GM19239 (cell line): ENCODE measurements at places on chromosomes 16 and 17.

DNA sequence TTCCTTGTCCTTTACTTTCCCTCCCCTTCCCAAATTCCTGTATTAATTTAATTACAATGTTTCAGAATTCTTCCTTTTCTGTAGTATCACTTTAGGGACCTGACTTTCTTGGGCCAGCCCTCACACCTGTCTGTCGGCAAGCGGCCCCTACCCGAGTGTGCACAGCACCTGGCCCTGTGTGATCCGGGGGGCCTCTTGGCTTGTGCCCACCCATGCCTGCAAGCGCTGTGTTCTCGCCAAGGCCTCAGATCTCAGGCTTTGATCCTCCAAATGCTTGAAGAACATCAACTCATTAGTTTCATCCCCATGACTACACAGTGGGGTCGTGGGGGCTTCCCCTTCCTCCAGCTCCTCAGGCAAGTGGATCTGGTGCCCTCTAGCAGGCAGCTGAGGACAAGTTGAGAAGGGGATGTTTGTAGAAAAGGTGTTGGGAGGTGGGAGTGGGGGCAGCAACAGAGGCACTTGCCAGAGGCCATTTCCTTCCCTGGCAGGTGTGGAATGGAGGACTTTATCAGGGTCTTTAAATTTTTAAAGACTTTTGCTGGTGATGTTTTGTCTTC lies 15.7 kb upstream of the CDH3 start:
- no peak for DNase-seq

GRCh38 chr16:65889533-65889966 lies 476.9 kb upstream of the CDH5 start:
- DNase-seq: no peak

GRCh38 chr17:20702692-20703091 lies 123.2 kb downstream of the CDRT15L2 start:
- no peak for DNase-seq

- DNase-seq: no peak
Measured at GRCh38 chr17:57899391-57899790, 49.5 kb upstream of the MRPS23 start.

GRCh38 chr17:21303441-21304065 lies 19.0 kb downstream of the MAP2K3 start:
- DNase-seq: no peak

GRCh38 chr16:1193825-1194581 lies 31.1 kb downstream of the TPSG1 start:
- DNase-seq: no peak

DNA sequence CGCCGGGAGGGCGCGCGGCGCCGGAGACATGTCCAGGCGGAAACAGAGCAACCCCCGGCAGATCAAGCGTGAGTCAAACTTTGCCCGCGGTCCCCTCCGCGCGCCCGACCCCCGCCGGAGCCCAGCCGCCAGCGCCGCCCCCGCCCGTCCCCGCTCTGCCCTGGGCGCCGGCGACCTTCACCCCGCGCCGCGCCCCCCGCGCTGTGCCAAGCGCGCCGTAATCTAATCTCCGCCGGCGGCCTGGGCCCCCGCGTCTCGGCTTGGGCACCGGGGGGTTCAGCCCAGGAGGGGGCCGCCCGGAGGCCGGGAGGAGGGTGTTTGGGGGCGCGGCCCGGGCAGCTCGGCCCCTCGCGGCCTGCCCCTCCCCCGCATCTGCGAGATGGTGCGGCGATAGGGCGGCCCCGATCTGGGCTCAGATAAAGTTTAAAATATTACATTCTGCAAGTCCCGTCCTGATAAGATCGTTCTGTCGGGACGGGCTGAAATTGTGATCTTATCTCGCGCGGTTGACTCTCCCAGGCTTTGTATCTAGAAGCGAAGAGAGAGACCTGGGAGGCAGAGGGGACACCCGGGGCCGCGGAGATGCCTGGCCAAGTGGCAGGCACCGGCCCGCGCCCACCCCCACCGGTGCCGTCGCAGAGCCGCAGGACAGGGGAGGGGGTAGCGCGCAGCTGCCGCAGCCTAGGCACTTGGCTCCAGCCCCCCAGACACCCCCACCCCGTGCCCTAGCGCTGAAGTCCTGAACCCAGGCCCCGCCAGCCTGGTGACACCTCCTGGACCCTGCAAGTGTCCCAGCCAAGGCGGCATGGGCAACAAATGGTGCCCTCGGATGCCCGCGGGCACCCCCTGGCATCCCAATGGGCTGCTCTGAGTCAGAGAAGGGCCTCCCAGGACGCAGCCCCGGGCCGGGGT lies 787 bp downstream of the ZFPM1 start:
- DNase-seq: no peak

DNA sequence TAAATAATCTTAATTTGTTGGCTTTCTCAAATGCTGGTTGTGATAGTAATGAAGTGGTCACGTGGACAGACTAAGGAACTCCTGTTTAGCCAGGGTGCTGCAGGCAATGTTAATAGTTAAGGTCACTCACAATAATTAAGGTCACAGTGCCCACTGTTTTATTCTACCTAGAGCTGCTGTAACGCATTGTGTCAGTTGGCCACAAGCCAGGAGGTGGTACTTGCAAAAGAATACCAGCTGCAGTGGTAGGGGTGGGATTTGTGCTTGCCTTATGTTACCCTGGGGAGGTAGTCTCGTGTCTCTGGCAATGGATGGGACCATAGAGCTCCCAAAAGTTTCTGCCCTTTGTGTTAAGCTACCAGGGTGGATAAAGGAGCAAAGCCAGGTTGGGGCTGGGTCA lies 969.1 kb upstream of the CDH8 start:
- DNase-seq: no peak

GRCh38 chr16:85303354-85303883 lies 191.1 kb upstream of the CIBAR2 start:
- peak; percentile 81 for DNase-seq
